ENCODE measurements at places on chromosomes 2 and 18.
A peak's percentile ranks its signal among the peaks of the same experiment; 100 is the strongest.

DNA sequence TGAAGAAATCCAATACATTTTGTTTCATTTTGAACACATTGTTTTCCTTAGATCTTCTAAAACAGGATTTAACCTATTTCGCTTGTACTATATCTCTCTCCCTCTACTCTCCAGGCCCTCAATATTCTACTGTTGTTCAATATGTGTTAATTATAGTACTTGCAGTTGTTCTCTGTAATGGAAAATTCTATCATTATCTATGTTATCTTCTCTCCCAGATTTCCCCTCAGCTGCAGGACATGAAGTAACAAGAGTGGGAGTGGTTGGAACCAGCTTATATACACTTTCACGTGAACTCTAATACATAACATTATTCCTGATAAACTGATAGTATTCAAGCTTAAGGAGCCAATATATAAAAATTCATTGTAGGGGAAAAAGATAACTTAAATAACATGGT lies 7.0 kb upstream of the STRN start:
- no peak for DNase-seq

DNA sequence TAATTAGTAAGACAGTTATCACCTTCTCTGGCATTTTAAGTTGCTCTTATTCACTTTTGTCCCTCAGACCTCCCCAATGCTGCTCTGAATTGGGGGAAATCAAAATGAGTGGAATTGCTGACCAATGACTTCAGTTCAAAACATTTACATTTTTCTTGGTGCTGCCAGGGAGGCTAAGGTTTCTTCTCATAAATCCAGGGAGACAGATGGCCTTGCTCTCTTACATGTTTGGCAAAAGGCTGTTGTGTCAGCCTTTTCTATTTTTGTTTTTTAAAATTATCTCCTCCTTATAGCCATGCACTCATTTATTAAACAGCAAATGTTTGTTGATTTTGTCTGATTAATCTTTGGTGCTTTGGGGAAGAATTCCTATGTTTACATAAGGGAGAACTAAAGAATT lies 82.0 kb downstream of the GALNT13 start:
- DNase-seq: no peak

DNA sequence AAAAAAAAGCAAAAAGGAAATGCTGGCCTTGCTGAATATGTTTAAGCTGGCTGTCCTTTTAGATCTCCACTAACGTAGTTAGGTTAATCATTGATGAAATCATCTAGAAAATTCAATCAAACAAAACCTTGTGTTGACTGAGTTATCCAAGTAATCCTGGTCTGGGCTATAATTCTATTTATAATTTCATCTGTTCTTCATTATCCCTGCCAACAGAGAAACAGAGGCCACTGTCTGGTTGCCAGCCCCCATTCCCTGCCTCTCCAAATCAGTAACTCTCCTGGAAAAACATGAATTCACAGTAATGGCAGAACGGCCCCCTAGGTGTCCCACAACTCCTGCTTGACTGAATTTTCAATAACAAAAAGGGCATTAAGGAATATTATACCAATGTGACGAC lies 24.6 kb downstream of the DOCK10 start:
- DNase-seq: no peak

GRCh38 chr2:77018219-77018618 lies 504.0 kb downstream of the LRRTM4 start:
- DNase-seq: no peak

- no peak for DNase-seq
Observed at GRCh38 chr2:216769626-216770025, 74.3 kb upstream of the IGFBP5 start.

DNA sequence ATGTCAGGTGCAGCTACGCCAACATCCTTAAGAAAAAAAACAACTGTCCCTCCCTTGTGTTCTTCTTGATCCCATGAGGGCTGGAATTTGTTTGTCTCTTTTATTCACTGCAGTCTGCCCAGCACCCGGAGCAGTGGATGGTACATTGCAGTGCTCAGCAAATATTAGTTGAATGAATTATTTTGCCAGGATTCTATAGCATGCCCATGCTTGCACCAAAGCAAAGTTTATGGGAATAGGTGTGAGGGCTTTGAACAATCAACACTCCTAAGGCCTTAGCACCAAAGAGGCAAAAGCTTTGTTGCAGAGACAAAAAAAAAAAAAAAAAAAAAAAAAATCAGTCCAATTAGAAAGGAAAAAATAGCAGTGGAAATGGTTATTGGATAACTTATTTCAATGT lies 28.7 kb upstream of the DCC start:
- DNase-seq: no peak

DNA sequence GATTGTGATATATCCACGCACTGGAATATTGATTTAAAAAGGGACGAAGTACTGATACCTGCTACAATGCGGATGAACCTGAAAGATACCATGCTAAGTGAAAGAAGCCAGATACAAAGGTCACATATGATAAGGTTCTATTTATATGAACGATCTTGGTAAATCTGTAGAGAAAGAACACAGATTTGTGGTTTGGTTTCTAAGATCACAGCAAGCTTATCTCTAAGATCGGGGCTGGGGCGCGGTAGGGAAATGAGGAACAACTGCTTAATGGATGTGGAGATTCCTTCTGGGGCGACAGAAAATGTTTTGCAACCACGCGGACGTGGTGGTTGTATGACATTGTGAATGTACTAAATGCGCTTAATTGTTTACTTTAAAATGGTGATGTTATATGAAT lies 60.1 kb downstream of the NEDD4L start:
- DNase-seq: no peak

DNA sequence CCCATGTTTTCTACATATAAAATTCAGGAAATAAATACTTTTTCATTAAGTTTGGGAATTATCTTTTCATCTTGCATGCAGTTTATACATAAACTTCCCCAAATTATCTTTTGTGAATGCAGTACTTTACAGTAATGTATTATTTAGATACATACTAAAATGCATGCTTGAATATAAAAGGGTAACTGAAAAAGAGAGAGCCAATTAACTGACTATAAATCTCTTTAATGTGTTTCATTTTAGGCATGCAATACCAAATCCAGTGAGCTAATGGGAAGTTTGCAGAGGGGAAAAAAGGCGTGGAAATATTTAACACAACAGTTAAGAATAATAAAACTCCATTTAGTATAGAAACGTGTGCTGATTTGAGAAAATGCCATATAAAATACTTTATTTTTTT lies 39.2 kb downstream of the COL4A4 start:
- no peak for DNase-seq

DNA sequence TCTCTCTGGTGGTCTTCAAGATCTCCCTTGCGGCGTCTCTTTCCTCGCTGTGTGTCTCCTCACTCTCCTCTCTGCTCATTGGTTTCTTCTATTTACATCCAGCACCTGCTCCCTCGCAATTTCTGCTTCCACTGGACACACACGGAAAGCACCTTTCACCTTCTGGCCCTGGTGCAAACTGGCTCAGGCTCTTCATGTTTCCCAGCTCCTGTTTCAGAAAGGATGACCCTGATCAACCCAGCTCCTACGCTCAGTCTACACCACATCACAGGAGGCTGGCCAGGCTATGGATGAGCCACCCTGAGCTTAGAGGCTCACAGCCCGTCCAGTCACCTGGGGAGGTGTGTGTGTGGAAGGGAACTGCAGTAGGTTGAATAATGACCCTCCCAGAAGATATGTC lies 72.7 kb downstream of the MCFD2 start:
- DNase-seq: no peak

DNA sequence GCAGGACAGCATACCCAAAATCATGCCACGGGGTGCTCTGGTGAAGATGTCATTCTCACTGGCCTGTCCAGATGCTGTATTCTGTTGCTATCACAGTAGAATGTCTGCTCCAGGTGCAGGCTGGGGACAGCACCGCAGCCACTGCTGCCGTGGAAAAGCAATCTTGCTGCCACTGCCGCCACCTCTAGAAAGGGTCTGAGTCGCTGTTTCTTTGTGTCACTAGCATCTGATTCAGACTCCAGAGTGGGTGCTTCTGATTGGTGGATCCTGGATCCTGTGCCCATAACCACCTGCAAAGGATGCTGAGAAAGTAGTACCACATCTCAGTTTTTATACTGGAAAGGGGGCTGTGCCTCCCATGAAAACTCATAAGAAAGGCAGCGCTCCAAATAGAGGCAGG lies 45.3 kb upstream of the CTLA4 start:
- DNase-seq: no peak

- DNase-seq: no peak
Observed at GRCh38 chr2:235810846-235811245, 317.0 kb downstream of the AGAP1 start.

DNA sequence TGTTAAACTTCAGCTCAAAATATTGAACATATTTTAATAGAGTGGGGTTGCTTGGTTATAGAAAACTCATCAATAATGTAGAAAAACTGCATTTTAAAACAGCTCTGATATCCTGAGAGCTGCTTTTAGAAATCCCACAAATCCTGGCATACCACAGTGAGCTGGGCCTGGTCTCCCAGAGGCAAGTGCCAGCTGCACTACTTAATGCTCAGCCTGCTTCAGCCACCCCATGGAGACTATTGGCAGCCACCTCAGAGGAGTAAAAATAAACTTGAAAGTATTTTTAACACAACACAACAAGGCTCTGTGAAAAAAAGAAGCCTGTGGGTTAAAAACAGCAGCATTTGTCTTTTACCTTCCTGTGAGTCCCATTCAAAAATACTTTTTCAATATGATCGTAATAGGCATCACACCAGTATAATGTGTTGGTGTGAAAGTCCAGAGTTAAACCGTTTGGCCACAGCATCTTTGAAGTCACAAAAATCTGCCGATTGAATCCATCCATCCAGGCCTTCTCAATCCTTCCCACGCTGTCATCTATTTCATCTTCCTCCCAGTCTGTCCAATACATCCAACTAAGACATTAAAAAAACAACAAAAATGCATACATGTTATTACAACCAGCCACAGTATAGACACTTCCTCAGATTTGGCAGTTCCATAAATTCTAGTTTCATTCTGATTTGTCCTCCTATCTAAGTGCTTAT lies 1115.3 kb downstream of the LRP1B start:
- DNase-seq: no peak

DNA sequence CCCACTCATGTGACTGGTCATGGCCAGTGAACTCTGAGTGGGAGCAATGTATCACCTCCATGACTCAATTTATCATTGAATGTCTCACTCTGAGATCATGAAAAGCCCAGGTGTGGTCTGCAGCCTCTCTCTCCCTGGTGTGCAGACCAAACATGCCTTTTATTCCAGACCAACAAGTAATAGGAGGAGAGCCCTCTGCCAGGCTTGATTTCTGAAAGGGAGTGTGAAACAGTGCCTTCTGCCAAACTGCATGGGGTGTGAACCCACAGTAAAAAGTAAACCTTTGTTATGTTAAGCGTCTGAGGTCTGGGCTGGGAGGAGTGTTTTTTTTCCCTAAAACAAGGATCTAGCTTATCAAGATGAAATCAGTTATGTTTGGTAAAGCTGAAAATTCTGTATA lies 601.2 kb downstream of the ADCYAP1 start:
- no peak for DNase-seq

DNA sequence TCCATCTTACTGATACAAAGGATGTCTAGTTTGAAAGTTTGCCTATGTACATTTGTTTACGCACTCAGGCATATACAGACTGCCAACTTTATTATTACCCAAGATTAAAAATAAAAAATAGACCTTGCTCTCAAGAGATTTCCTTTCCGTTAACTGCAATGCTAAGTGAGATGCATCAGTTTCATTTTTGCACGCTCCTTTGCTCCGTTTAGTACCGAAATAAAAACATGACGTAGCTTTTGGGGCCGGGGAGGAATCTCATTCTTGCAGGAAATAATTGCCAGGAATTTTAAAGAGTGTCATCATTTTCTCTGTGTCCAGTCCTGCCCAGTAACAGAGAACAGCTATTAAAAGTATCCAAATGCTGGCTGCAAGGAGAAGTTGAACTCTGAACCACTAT lies 169.5 kb downstream of the SLC8A1 start:
- DNase-seq: no peak

- DNase-seq: no peak
Observed at GRCh38 chr2:104945121-104945520, 91.2 kb downstream of the POU3F3 start.

DNA sequence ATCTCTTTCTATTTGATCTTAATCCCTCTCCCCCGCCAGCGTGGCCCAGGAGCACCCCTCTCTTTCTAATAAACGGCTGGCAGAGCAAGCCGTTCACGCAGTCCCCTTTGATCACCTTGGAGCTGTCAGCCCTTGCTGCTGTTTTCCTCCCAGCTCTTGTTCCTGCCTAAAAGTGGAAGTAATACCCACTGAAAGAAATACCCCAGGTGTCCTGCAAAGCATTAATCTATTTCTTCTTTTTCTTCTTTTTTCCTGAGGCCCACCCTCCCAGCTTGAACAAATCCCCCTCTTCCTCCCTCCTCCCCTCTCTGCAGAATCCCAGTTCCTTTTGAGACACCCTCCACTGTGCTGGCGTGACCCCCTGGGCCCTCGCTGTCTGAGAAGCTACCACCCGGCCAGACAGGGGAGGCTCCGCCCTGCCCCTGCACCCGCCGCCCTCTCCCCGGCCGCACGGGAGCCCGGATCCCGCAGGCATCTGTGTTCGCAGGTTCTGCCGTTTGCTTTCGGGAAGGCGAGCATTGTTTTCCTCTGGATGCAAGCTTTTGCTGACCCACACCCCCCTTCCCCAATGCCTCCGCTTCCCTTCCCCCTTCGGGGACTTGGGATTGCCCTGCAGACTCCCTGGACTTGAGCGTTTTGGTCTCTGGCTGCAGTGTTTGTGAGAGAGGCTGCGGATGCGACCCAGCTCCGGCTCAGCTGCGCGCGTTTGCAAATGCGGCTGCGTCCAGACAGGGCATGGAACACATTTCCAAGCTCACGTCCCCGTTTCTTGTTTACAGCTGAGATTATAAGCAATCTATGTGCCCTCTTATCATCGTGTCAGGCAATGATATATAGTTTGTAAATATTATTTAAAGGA lies 631.5 kb downstream of the NYAP2 start:
- no peak for DNase-seq

DNA sequence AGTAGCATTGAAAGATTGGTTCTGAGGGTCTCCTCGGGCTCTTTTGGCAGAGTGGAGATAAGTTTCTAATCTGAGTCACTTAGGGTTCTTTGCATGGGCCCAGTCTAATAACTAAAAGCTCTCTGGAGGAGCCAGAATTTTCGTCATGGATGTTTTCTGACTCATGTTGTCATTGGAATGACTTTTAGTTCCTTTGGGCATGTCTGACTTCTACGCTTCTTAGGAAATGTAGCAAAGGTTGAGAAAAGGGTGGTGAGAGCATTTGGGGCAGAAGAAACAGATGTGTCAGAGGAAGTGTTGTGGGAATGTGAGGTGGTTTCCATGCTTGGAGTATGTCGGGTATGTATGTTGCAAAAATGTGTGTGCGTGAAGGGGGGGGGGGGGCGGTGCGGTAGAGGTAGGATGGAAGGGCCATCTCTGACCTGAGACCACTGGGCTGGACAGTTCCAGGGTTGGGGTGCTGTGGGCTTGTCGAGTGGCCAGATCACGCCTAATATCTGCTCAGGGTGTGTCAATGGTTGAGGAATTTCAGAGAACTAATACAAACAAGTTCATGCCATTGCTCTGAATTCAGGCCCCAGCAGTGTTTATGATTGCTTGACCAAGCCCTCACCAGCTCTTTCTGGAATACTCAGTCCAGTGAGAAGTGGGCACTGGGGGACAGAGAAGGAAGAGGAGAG lies 26.9 kb downstream of the KLHL29 start:
- no peak for DNase-seq

GRCh38 chr2:20343128-20343527 lies 7.5 kb downstream of the PUM2 start:
- peak; percentile 18 for DNase-seq

DNA sequence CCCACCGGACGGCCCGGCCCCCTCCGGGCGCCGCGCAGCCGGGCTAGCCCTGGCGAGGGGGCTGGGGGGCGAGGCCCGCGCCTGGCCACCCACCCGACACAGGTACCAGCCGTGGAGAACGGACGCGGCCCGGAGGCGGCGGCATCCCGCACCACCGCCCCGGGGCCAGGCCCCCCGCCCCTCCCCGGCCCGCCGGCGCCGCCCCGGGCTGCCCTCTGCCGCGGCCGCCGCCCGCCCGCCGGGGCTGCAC lies 405 bp downstream of the SOS1 start:
- no peak for DNase-seq

Measured in CD4-positive, alpha-beta T cell treated with Interleukin-15 for 4 hours (primary cell).